ENCODE measurements at places on chromosomes 4 and X. TPM values are rescaled to one million over a fixed set of nuclear protein-coding genes. Genes with fewer than 3 reads are reported as not detected.

SHOX gene
- total RNA-seq = not detected

SULT1B1 gene
- total RNA-seq = not detected

DNA sequence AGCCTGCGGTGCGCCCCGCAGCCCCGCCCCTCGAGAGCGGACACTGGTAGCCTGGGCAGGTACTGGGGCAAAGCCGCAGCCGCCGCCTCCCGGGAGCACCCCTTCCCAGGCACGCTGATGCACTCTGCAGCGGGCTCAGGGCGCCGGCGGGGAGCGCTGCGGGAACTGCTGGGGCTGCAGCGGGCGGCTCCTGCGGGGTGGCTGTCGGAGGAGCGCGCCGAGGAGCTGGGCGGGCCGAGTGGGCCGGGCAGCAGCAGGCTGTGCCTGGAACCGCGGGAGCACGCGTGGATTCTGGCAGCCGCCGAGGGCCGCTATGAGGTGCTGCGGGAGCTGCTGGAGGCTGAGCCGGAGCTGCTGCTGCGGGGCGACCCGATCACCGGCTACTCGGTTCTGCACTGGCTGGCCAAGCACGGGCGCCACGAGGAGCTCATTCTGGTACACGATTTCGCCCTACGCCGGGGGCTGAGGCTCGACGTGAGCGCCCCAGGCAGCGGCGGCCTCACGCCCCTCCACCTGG is 401 bp downstream of the SOWAHD start:
- no peak for DNase-seq

- no peak for DNase-seq
These were observed 10.1 kb downstream of the SHOX start for GRCh38 chrX:640641-641040.

SERTM2 gene
- not detected for total RNA-seq

BST1 gene
- not detected for total RNA-seq

DNA sequence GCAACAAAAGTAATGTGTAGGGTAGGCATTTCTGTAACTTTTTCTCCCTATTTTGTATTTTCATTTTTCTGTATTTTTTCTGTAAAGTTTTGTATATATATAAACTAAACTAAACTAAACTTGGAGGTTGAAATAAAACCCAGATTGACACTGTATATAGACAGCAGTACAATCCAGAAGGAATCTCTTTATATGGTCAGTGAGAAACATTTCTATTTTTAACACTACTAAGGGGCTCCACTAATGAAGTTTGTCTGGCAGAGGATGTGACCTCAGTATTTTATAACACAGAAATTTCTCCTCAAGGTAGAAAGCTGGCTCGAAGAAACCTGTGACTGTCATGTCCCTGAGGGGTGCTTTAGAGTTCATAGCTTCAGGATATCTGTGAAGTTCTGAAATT is 959.2 kb downstream of the ADGRL3 start:
- no peak for DNase-seq

DNA sequence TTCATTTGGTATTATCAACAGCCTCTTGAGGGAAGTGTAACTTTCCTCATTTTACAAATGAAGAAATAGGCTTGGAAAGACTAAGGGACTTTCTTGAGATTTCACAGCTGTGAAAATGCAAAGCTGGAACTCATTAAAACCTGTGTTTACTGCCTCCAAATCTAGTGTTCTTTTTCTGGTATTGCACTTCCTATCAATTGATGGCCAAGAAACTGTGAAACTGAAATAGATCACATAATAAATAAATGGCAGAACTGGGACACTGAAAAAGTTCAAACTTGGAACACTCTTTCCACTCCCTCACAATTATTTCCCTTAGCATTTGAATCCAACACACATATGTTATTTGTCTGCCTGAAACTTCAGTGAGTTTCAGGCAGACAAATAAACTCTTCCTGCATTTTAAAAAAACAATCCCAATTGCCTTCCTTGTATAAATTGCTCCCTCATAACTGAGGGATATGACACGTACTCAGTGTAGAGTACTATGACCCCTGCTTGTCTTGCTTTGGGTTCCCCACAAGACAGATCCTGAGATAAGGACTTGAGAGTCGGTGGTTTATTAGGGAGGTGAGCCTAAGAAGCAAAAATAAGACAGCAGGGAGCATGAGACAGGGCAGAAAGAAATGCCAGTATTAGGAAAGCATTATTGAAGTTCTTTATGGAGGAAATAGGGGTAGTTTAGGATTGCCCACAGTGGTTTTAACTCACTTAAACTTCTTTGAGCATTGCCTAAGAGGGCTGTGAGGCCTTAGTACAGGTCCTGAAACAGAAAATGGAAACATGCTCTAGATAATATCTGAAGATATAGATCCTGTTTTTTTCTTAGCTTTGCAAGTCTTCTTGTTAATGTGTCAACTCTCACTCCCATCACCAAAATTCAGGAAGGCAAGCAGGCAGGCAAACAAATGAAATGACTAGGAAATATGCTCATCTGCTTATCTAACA is 33.9 kb downstream of the RTL3 start:
- DNase-seq = no peak

CFAP299 gene
- not detected for total RNA-seq

HTT gene
- total RNA-seq = 33.4 TPM

DNA sequence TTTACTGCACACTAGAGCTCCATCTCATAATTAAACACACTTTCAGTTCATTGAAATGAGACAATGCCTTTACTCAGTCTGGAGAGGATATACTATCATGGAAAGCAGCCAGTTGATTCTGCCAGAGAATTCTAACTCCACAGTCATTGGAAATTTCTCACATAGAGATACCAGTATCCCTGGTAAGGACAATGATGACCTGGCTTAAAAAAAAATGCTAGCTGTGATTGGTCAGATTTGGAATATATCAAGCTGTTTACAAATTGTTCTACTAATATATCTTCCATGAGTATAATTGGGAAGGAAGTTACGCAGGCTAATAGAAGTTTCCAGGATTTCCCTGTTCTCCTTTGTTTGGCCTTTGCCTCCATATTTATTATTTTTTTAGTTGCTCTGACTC is 34.5 kb upstream of the TLL1 start:
- no peak for DNase-seq

Measured in HT-29 (cell line).